Hematopoietic multipotent progenitor cell treated with erythropoietin and hydrocortisone succinate and interleukin-3 and kit ligand, for 8 days (in vitro differentiated cells): ENCODE measurements at places on chromosomes 1 and 21.

DNA sequence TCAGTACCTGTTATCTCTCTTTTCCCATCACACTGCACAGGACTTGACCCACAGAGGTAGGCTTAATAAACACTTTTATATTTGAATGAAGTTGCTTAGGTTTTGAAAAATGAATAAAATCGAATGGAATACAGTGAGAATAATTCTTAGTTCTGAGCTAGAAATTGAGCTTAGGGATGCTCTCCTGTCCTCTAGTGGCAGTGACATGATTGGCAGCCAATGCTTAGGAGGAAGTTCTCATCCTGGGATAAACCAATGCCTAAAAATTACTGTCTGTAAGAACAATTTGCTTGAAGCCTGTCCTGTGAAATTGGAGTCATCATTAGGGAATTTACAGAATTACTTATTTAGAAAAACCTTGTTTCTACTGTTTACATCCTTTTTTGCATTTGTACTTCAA, 21.3 kb upstream of the CYP4X1 start:
- no peak for DNase-seq

DNA sequence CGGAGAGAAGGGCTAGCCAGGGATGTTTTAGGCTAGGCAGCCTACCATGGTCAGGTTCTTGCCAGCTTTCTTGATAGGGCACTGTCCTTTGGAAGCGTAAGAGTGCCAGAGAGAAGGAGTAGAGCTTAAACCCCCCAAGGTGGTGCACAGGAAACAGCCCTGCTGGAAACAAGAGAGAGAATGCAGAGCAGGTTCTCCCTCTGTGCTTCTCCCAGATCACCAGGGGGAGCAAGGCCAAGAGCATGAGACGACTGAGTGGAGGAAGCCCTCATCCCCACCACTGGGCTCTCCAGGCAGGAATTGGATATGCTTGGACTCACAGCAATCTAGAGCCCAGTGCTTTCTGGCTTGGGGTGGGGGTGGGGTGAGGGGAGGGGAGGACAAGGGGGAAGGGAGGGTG, 49.8 kb downstream of the ATP2B4 start:
- DNase-seq, result no peak

- DNase-seq, result no peak
Observed at GRCh38 chr1:109111386-109112055, 2.4 kb upstream of the ELAPOR1 start.

GRCh38 chr1:32896451-32896850, 4.7 kb downstream of the TMEM54 start:
- DNase-seq, result no peak

- no peak for DNase-seq
Observed at GRCh38 chr1:228863776-228864175, 128.5 kb downstream of the RHOU start.

GRCh38 chr1:232675260-232675659, 45.3 kb upstream of the SIPA1L2 start:
- no peak for DNase-seq

DNA sequence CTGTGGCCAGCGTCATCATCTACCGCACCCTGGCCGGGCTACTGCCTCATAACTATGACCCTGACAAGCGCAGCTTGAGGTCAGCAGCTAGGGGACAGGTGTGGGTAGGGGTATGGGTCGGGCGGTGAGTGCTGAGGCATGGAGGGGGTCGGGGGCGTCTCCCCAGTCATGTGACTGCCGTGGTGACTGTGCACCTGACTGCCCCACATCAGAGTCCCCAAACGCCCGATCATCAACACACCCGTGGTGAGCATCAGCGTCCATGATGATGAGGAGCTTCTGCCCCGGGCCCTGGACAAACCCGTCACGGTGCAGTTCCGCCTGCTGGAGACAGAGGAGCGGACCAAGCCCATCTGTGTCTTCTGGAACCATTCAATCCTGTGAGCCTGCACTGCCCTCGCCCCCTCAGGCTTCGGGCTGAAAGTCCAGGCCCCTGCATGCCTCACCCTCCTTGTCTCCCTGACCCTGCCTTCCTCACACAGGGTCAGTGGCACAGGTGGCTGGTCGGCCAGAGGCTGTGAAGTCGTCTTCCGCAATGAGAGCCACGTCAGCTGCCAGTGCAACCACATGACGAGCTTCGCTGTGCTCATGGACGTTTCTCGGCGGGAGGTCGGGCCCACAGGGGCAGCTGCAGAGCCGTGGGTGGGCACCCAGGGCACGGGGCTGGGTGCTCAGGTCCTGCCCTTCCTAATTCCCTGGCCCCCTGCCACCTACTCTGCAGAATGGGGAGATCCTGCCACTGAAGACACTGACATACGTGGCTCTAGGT, 13.5 kb downstream of the PSRC1 start:
- DNase-seq, result no peak

DNA sequence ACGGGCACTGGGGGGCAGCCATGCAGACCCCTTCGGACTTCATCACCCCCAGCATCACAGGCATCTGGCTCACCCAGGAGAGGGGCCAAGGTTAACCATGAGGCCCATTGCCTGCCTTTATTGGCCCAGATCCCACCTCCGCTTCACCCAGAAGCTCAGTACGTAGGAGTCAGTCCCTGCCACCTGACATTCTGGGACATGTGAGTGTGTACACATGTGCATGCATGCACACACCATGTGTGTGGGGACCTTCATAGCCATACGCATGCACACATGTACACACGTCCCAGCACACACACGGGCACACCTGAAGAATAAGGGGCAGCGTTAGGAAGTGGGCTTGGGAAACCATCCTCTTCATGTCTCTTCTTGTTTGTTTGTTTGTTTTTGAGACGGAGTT, 24.1 kb upstream of the TRAPPC10 start:
- no peak for DNase-seq

DNA sequence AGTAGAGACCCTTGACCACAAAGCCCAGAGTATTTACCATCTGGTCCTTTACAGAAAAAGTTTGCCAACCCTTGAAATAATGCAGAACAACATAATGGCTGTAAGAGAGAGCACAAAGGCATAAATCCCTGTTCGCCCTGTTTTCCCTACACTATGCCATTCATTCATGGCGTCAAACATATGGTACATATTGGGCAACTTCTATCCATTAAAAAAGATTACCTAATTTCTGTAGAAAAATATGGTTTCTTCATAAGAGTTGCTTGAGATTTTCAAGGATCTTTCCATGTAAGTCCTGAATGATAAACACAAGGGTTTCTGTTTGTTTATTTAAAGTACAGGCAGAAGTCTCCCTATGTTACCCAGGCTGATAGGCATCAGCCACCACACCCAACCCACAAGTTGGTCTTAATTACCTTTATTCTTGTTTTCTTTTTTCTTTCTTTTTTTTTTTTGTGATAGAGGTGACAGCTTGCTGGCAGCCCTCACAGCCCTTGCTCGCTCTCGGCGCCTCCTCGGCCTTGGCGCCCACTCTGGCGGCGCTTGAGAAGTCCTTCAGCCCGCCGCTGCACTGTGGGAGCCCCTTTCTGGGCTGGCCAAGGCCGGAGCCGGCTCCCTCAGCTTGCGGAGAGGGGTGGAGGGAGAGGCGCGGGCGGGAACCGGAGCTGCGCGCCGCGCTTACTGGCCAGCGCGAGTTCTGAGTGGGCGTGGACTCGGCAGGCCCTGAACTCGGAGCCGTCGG, 68.3 kb upstream of the NR5A2 start:
- no peak for DNase-seq

GRCh38 chr1:210841926-210842625, 291.9 kb downstream of the KCNH1 start:
- no peak for DNase-seq

GRCh38 chr1:60894130-60894529, 188.2 kb upstream of the NFIA start:
- no peak for DNase-seq

DNA sequence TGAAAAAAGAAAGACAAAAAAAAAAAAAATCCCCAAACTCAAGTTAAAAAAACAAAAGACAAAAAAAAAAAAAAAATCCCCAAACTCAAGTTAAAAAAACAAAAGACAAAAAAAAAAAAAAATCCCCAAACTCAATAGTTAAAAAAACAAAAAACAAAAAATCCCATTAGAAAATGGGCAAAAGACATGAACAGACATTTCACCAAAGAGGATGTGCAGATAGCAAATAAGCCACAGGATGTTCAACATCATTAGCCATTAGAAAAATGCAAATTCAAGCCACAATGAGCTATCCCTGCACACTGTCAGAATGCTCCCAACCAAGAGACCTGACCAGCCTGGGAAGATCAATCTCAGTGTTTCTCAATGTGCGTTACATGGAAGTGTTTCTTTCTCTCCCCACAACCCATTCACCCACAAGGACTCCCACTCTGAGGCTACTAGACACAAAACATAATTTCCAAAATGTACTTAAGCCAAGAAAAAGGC, 33.9 kb downstream of the MRAP start:
- DNase-seq, result no peak

DNA sequence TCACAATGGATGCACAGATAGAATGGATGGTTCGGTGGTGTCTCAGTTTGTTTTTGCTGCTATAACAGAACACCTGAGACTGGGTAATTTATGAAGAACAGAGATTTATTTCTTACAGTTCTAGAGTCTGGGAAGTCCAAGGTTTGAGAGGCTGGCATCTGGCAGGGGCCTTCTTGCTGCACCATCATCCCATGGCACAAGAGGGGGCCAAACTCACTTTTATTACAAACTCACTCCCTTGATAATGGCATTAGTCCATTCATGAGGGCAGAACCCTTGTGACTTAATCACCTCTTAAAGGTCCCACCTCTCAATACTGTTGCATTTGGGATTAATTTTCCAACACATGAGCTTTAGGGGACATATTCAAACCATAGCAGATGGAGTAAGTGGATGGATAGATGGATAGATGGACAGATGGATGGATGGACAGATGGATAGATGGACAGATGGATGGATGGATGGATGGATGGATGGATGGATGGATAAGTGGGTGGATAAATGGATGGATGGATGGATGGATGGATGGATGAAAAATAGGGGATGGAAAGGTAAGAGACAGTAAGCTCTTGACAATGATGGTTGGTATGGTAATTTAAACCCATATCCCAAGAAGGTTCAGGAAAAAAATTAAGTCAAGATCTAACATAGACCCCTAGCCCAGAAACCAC, 16.5 kb downstream of the CAMK2N1 start:
- peak; percentile 9 for DNase-seq

DNA sequence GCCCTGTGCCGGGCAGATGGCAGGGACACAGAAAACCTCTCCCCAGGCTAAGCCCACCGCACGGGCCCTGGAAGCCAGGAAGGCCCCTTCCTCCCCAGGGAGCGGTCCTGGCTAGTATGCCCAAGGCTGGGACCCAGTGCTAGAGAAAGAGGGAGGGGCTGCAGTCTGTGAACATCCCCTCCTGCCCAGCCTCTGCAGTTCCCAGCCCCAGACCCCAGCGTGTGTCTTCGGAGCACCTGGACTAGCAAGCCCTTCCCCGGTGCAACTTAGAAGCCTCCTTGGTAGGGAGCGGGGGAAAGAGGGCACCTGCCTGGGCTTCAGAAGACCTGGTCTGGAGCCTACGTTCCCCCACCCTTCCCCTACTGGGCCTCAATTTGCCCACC, 2.1 kb downstream of the PLEKHG5 start:
- DNase-seq, result no peak

- DNase-seq, result no peak
Observed at GRCh38 chr1:156213644-156213966, 798 bp downstream of the PMF1 start.

- no peak for DNase-seq
Observed at GRCh38 chr1:150555198-150555970, 6.2 kb downstream of the ADAMTSL4 start.

GRCh38 chr1:209870151-209870831, 42.5 kb downstream of the UTP25 start:
- DNase-seq, result no peak

GRCh38 chr1:111778541-111779051, 22.9 kb downstream of the DDX20 start:
- no peak for DNase-seq

DNA sequence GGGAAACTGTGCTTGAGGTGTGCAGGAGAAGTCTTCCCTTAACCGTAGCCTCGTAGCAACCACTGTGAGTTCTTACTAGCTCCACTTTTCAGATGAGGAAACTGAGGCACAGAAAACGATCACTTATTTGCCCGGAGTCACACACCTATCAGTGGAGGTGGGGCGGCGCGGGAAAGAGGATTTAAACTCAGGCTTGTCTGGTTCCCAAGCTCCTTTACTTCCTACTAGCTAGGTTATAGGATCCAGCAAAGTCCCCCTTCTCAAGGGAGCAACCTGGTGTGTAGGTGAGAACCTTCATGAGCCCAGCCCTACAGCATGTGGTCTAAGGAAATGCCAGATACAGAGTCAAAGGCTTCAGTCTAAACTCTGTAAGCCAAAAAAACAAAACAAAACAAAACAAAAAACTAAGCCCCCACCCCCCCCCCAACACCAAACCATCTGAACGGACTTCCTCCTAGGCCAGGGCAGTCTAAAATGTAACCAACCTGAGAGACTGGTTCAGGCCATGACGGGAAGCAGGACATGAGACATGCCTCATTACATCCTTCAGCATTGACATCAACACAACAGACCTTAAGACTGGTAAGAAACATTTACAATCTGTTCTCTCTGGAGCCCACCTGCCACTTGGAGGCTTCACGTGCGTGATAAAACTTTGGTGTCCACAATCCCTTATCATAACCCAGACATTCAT, 709 bp upstream of the FBXO42 start:
- DNase-seq, result peak; percentile 47

- DNase-seq, result no peak
Observed at GRCh38 chr1:23592209-23592892, 33.0 kb upstream of the ID3 start.

DNA sequence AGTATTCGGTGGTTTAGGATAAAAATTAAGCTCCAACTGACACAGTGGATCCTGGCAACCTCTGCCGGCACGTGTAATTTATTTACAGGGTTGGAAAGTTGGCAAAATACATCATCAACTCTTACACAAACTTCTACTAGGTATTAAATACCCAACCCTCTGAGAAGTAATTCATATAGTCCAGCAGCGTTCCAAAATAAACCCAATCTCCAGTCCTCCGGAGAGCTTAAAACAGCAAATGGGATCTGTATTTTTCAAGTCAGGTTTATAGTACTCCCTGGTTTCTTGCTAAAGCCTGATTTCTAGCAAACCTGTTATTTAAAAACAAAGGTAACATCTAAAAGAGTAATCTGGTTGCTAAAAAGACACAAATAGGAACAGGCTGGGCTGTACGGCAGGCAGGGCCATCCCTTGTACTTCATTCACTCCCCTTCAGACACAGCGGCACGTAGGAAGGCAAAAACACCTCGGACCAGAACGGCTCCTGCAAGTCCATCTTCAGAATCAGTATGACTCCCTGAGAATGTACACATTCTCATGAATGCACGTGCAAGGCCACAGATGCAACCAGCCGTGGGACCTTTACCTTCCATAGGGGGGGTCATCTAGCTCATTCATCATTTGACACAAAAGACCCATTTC, 8.6 kb downstream of the GLIS1 start:
- no peak for DNase-seq

DNA sequence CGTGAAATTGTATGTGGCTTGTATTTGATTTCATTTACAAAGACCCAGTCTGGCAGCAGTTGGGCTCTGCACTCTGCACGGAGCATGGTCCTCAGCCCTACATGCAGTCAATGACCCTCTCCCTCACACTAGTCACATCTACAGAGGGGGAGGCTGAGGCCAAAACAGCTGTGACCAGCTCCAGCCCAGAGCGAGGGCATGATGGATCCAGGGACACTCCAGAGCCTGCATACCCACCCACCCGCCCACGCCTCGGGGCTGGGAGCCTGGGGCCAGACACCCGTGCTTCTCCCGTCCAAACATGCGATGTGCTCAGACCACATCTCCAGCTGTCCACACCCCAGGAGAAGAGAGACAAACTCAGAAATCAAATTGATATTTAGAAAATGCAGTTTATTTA, 14.0 kb upstream of the PRDM16 start:
- no peak for DNase-seq
